ENCODE measurements at places on chromosomes 7 and 10.

GRCh38 chr10:36559412-36560400 is 565.7 kb upstream of the ANKRD30A start:
- no peak for DNase-seq

DNA sequence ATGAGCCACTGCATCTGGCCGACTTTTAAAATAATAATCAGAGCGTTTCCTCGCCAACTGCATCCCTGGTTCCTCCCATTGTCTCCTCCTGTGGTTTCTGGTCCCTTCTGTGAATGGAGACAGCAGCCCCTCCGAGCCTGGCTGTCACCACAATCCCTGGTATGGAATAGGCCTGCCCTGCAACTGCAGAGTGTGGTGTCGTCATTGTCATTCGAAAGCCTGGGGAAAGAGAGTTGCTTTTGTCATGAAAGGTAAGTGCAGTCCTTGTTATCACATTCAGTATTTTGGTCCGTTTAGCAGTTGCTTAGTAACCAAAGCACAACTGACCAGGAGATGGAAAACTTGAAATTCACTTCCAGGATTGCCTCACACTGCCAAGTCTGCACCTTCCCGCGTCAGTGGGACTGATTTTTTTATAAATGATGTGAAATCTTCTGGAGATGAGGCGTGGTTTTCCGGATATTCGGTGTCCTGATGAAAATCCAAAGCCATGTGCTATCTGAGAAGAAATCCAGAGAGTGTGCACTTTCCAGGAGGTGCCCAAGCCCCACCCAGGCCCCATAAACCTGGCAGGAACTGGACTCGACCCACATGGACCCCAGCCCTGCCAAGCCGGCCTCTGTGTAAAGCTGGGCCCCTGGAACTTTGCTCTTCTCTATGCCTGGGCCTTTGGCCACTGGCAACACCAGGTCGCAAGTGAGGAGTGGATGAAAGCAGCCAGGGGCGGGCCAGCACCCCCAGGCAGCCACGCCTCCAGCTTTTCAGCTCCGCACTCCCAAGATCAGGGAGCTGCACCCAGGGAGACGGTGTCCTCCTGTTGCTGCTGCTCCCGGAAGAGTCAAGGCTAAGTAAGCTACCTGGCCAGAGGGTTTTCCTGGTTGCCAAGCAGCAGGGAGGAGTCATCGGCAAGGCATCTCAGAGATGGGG is 133.7 kb upstream of the SH2B2 start:
- DNase-seq, result no peak

DNA sequence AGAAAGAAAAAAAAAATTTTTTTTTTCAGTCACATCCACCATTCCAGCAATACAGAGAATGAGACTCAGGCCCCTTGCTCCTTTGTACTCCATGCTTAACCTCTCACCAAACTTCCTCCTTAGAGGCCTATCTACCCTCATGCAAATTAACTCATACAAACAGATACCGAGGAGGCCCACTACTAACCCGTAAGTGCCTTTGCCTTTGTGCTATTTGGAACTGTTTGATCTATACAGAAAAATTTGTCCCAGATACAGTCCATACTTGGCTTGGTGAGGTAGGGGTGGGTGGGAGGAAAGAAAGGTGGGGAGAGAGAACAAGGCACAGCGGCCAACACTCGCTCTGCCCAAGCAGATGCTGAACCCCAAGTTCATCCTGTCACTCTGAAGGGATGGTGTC is 87.8 kb upstream of the DUSP5 start:
- DNase-seq, result no peak

DNA sequence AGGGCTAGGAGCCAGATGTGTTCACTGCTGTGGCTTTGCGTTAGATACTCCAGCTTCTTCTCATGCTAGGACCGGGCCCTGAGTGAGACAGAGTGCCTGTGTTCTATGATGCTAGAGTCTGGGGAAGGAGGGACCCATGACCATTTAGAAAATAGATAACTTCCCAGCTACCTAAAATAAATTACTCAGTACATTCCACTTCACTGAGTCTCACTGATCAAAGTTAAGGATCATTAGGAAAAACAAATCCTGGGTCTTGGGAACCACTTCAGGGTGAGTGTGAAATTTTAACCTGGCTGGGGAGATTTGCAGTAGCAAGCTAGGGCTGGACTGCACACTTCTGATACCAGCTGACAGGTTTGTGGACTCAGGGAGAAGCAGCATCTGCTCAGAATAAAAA is 138.1 kb downstream of the EMX2 start:
- no peak for DNase-seq
